Ureter (tissue), 1 donor: ENCODE measurements at places on chromosomes 3 and 15. TPM values are rescaled to one million over a fixed set of nuclear protein-coding genes. Genes with fewer than 3 reads are reported as not detected.

- no peak for DNase-seq
Measured at GRCh38 chr3:187210091-187210490, 12.8 kb downstream of the RTP1 start.

The SOX14 gene
- total RNA-seq, result not detected

DNA sequence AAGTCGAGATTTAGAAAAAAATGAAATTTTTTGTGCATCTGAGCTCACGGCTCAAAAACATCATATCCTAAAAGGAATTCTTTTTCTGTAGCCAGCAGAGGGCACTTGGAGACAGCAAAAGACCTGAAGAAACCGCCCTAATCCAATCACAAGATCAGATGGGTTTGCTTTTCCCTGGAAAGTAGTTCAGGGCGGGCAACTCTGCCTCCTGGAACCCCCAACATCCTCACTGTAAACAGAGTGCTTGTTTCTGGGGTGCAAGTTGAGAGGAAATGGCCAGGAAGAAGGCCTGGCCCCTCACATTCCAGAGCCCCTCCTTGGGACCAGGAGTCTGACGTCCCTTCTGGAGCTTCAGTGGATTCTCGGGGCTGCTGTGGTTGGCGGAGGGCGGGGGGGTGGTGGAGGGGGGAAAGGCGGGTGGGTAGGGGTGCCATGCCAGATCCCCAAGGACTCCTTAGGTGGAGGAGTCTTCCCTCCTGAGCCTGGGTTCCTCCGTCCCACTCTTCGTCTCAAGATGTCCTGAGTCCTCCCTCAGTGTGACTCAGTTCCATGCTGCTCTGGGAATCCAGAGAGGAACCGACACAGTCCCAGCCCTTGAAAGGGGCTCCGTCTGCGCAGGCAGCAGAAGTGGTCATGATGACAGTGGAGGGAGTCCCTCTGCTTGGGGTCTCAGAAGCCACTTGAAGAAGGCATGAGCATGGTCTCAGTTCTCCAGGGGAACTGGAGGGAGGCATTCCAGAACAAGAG is 35.9 kb downstream of the CCK start:
- no peak for DNase-seq

GRCh38 chr3:141373768-141374526 is 5.6 kb downstream of the ZBTB38 start:
- DNase-seq, result no peak

DNA sequence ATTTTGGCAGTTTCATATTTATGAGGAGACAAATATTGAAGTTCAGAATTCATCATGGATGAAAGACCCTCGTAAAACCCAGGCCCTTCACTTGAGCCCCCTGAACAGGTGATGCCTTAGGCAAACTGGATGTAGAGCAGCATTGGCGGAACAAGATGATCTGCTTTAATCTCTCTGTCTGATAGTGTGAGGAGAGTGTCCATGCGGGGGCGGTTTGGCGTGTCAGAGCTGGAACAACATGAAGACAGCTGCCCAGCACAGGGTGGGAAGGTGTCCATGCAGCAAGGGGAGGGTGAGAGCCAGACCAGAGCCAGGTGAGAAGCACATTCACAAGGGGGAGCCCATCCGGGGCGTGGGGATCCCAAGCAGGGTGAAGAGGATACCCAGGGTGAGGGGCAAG is 31.8 kb upstream of the ANP32A start:
- DNase-seq, result no peak

The CFAP161 gene
- 0.57 TPM for total RNA-seq

GRCh38 chr15:39709941-39710340 is 72.7 kb downstream of the FSIP1 start:
- no peak for DNase-seq

GRCh38 chr15:98663606-98664005 is 15.3 kb downstream of the IGF1R start:
- no peak for DNase-seq

DNA sequence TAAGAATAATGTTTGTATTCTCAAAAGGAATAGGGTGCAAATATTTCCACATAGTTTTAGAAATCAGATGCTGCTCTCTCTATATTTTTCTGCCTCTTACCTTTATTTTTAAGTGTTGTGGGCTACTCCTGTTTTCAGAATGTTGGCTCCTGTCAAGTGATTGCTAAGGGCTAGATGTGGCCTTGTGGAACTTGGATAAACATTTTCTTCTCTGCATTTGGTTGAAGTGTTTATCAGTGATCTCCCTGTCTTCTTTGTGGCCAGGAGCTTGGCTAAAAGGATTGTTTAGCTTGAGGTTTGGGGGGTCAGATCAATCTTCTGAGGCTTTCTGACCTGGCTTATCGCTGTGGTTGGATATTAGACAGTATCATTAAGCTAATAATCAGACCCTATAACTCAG is 112.6 kb downstream of the TCF12 start:
- no peak for DNase-seq
